ENCODE measurements at places on chromosomes 5 and 9.

GRCh38 chr9:136951541-136952320, at the start of gene LCN12:
LCN12 (plus strand) TSS chr9:136952273; CDS start chr9:136952328, 55 bp downstream.
- no peaks in the 10 kb centered on the region for H3K27me3 ChIP-seq
- peaks cover 15% of the 10 kb centered on the region for H3K4me1 ChIP-seq
- no peak for DNase-seq

DNA sequence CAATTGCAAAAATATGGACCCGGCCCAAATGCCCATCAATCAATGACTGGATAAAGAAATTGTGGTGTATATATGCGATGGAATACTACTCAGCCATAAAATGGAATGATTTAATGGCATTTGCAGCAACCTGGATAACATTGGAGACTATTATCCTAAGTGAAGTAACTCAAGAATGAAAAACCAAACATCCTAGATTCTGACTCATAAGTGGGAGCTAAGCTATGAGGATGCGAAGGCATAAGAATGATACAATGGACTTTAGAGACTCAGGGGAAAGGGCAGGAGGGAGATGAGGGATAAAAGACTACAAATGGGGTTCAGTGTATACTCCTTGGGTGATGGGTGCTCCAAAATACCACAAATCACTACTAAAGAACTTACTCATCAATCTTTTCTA, 247.6 kb upstream of the FBXL7 start:
- no peaks in the 10 kb centered on the region for H3K36me3 ChIP-seq
- no peak overlapping the region for H3K4me3 ChIP-seq
- H3K27me3 ChIP-seq, result no peaks in the 10 kb centered on the region

GRCh38 chr9:38048316-38048969, 20.6 kb downstream of the SHB start:
- no peaks in the 10 kb centered on the region for H3K36me3 ChIP-seq
- H3K4me3 ChIP-seq, result no peak overlapping the region
- no peak for DNase-seq
- no peaks in the 10 kb centered on the region for H3K27me3 ChIP-seq
- H3K27ac ChIP-seq, result no peak overlapping the region
- peaks cover 11% of the 10 kb centered on the region for H3K4me1 ChIP-seq

DNA sequence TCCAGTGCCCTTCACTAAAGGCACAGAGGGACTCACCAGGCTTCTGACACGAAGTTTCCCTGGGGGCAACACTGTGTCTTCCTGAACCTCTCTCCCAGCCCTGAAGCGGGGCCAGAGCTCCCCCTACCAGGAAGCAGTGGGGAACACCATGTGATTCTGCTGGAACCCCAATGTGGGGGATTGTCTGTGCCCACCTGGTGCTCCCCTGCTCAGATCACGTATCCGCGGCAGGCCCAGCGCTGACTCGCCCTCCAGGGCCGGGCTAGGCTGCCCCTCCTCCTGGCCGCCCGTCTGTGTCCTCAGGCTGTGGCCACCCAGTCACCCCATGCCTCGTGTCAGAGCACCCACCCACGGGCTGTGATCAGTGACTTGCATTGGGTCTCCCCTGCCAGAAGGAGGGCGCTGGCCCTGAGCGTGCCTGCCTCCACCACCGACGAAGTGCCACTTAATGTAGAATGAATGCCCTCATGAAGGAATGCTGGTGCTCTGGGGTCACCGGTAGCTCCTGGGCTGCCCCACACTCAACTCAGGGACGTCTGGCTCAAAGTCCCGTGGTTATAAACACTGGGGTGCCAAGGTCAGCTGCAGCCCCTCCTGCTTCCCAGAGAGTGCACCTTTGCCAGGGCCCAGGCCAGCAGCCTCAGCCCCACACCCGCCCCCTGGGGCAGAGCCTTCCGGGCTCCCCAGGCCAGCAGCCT, 22.1 kb downstream of the SARDH start:
- peak; percentile 47 for DNase-seq
- H3K4me1 ChIP-seq, result peaks cover 4% of the 10 kb centered on the region
- no peak overlapping the region for H3K4me3 ChIP-seq
- H3K36me3 ChIP-seq, result no peaks in the 10 kb centered on the region
- H3K27ac ChIP-seq, result no peak overlapping the region

DNA sequence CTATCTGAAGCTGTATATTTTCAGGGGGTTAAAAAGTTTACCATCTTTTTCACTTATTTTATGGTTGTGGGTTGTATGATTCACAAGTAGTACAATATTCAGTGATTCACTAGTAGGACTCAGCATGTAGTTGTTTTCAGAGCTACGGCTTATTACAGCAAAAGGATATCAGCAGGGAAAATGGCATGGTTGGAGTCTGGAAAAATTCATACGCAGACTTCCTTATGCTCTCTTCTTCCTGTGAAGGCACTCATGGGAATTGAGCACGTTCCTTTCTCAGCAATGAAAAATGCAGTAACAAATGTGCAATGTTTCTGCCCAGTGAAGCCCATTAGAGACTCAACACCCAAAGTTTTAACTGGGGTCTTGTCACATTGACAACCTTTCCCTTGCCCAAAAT, 250.5 kb downstream of the KCNN2 start:
- no peak overlapping the region for H3K4me3 ChIP-seq
- H3K4me1 ChIP-seq, result no peaks in the 10 kb centered on the region
- no peaks in the 10 kb centered on the region for H3K27me3 ChIP-seq
- no peak for DNase-seq
- no peak overlapping the region for H3K27ac ChIP-seq
- no peaks in the 10 kb centered on the region for H3K36me3 ChIP-seq

- H3K27me3 ChIP-seq, result no peaks in the 10 kb centered on the region
- H3K4me1 ChIP-seq, result no peaks in the 10 kb centered on the region
- H3K27ac ChIP-seq, result no peak overlapping the region
- no peaks in the 10 kb centered on the region for H3K36me3 ChIP-seq
Measured at GRCh38 chr9:114311571-114312512, 11.1 kb upstream of the ORM1 start.

DNA sequence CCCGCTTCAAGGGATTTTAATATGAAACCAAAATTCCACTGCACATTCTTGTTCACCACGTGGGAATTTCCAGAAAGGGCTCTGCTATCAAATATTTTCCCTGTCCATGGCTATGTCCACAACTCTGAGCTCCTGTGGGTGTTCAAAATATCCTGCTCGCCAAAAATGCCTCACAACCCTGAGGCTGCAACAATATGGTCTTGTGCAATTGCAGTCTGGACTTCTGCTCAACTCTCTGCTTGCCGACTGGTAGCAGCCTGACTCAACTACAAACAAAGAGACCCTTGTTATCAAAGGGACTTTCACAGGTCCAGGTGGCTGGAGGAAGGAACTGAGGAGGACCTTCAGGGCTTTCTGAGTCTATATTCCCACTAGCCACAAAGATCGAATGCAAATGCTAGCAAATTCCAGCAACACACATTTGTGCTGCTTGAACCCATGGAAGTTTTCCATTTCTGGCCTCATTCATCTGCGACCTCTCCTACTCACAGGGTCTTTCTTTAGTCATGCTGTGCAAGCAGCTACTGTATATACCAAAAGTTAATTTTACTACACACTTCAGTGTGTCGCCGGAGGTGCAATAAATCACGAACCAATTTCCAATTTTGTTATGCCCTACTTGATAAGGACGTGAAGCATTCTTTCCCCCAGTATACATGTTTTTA, 169.2 kb upstream of the SLC30A5 start:
- no peak for DNase-seq
- H3K27ac ChIP-seq, result no peak overlapping the region
- H3K4me1 ChIP-seq, result no peaks in the 10 kb centered on the region
- H3K36me3 ChIP-seq, result no peaks in the 10 kb centered on the region

DNA sequence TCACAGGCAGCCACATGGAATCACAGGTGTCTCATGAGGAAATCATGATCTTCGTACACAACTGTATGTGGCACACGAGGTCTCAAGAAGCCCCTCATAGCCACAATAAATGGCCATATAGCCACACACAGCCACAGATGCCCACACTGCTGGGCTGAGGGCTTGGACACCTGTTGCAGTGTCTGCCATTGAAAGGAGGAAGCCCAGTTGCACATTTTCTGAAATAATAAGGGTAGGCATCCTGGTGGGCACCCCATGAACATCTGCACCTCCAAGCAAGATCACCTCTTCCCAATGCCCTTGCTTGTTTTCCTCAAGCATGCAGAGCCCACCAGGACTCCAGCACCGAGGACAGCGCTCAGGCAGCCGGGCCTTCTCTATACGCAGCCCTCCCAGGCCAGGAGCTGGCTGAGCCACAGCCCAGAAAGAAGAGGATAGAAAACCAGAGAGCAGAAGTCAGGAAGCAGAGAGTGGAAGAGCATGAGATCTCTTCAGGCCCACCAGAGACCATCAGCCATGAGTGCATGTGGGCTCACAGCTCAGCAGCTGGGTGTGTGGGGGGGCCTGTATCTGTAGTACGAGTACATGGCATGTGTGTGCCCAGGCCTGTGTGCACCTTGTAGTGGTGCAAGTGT, 1.0 kb upstream of the ACSL6 start:
- H3K4me3 ChIP-seq, result peak overlapping the region; percentile 65
- H3K27me3 ChIP-seq, result peaks cover 61% of the 10 kb centered on the region
- H3K36me3 ChIP-seq, result no peaks in the 10 kb centered on the region

- H3K27me3 ChIP-seq, result no peaks in the 10 kb centered on the region
- DNase-seq, result no peak
- H3K27ac ChIP-seq, result no peak overlapping the region
- no peaks in the 10 kb centered on the region for H3K36me3 ChIP-seq
Measured at GRCh38 chr5:27080147-27080546, 41.8 kb upstream of the CDH9 start.

- no peak for DNase-seq
- no peak overlapping the region for H3K27ac ChIP-seq
- H3K36me3 ChIP-seq, result no peaks in the 10 kb centered on the region
- H3K4me3 ChIP-seq, result no peak overlapping the region
Measured at GRCh38 chr9:90838581-90839154, 37.0 kb downstream of the SYK start.

DNA sequence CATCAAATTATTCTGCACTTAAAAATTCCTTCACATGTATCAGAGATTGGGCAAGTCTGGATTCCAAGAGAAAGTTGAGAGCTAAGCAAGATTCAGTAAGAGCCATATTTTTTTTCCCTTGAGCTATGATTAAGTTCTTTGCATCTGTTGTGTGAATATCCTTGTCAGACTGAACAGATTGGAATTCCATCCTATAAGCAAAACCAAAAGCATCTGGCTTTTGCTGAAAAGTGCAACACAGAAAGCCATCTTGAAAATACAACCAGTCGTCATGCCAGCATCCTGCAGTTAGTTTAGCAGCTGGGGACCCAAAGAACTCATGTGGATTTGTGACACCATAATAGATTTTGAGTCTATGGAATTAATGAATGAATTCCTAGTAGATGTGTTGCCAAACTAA, 316.9 kb downstream of the MTRR start:
- H3K4me3 ChIP-seq, result no peak overlapping the region
- no peak for DNase-seq
- no peaks in the 10 kb centered on the region for H3K36me3 ChIP-seq
- H3K27ac ChIP-seq, result no peak overlapping the region

DNA sequence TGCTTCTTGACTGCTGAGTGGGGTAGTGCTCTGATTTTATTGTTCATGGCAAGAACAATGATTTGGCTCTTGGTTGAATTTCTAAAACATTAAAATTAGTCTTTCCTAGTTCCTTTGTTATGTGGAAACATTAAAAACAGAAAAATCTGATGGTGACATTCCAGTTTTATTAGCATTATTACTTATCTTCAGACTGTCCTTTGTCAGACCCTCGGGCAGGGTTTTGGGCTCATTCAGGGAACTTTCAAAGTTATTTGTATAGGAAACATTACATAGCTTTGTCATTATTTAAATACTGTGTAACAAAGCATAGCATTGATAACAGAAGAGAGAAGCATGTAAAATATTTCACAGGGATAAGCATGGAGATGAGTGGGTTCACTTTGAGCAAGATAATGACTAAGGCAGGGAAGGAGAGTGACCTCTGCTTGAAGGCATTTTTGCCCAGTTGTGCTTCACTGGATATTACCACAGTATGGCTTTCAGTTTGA, 119.9 kb downstream of the KDM4C start:
- H3K4me1 ChIP-seq, result peaks cover 54% of the 10 kb centered on the region

DNA sequence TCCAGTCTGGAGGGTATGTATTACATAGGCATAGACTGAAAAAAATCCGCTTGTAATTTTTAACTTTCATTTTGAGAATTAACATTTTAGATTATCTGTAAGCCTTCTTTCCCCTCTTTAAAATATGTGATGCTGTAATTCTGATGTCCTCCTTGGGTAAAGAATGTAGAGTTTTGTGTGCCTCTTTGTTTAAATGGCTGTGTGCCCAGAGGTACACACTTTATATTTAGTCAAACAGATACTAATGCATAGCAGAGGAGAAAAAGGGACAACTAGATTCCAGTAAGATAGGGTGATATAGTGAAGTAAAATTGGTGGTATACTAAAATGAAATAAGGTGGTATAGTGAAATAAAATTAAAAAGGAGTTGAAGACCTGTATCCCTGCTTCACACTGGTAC, 1.3 kb downstream of the FBXO38 start:
- H3K27me3 ChIP-seq, result no peaks in the 10 kb centered on the region
- peak overlapping the region; percentile 96 for H3K27ac ChIP-seq
- DNase-seq, result no peak
- peak overlapping the region; percentile 92 for H3K4me3 ChIP-seq

DNA sequence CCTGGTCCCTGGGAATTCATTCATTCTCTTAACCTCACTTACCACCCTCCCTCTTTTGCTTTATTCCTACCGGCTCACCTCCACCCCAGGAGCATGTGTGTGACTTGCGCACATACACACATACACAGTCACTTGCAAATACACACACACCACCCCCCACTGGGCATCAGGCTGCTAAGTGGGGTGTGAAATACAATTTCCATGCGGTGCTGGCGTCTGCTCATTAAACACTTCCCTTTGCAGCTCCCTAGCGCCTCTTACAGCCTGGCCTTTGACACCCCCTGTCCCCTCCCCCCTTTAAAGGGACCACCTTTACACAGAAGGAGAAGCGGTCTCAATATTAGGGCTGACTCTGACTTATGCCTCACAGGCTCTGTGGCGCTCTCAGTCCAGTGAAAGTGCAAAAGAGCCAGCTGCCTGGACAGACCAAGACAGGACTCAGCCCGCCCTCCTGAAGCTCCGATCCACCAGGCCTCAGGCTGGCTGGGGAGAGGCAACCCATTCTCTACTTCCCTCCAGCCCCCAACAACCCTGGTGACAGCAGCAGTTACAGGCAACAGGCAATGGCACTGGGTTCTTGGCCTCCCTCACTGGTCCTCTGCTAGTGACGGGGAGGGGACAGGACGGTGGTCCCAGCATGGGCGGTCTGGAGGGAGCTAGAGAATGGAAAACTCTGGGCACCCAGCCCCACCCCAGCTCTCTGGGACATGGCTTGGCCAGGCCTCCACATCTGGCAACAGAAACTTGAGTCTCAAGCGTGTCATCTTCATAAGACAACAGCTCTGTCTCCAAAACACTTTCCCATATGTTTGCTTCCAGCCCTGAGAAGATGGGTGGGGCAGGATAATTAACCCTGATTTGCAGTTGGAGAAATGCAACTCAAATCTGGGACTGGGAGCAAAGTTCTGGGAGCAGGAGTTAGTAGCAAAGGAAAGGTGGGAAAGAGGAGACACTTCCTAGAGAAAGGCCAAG, 12.0 kb downstream of the ENHO start:
- no peak overlapping the region for H3K4me3 ChIP-seq
- no peaks in the 10 kb centered on the region for H3K4me1 ChIP-seq
- H3K36me3 ChIP-seq, result no peaks in the 10 kb centered on the region
- no peak for DNase-seq

DNA sequence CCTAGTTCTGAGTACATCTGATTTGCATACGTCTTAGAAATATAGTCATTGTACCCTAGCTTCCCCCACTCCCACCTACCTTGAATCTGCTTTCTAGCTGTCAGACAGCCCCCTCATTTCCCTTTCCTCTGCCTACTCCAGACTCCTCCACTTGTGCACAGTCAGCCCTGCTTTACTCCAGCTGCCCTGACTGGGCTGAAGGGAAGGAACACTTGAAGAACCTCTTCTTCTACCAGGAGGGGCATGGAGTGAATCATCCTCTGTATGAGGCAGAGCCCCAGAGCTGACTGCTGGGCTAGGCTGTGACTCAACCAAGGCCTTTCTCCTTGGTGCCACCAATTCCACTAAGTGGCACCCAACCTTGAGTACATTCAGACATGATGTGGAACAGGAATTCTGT, 18.1 kb upstream of the ZFR start:
- H3K4me3 ChIP-seq, result no peak overlapping the region
- peaks cover 19% of the 10 kb centered on the region for H3K4me1 ChIP-seq
